Esophagus mucosa (tissue), 1 donor: ENCODE measurements at places on chromosomes 5 and 9. TPM values are rescaled to one million over a fixed set of nuclear protein-coding genes. Genes with fewer than 3 reads are reported as not detected.

FAM200C gene
- total RNA-seq, result 0.76 TPM

DNA sequence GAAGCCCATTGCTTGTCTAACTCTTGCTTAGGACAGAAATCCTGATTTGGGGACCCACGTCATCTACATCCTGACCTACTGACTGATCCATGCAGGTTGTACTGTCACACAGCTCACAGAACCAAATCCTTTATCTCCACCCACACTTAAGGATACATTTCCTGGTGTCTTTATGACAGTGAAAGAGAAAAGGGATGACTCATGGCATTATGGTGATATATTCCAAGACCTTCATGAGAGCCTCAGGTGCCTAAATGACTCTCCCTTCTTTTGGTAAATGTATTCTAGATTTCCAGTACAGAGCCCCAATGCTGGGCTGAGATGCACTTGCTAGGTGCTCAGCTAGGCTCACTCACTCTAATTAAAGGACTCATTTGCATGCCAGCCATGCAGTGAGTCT is 26.0 kb upstream of the DMRT2 start:
- ATAC-seq, result peak; percentile 56

DNA sequence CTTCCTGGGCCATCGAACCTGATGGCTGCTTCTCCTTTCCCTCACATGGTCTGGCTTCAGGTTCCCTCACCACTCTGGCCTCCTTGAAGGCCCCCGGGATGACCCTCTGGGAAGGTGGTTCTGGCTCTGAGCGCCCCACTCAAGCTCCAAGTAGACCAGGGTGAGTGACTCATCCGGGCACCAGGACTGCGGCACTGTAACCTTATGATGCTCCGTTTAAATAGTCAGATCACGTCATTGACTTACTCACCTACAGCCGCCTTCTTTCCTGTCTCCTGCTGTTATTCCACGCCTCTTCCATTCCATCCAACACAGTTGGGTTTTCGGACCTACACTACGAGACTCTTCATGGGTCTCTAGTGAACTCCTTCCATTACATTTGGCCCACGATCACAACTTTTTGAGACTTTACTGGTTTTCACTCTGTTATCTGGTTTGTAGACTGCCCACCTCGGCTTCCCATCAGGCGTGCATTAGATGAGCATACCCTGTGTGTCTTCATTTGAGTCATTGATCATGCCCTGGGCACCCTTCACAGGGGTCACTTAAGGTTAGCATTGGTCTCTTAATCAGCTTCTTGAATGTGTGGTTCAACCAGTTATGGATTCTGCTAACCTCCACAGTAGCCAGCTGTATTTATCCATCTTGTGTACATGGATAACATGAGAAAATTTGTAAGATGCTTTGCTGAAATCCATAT is 138.8 kb upstream of the LMX1B start:
- no peak for ATAC-seq

- ATAC-seq, result peak; percentile 87
These were observed 129.0 kb downstream of the PIK3R1 start for GRCh38 chr5:68344447-68345111.

GRCh38 chr9:111035543-111036428 is 2.5 kb downstream of the LPAR1 start:
- no peak for ATAC-seq

- no peak for ATAC-seq
These were observed 35.8 kb upstream of the GLIS3 start for GRCh38 chr9:4335631-4336030.

DNA sequence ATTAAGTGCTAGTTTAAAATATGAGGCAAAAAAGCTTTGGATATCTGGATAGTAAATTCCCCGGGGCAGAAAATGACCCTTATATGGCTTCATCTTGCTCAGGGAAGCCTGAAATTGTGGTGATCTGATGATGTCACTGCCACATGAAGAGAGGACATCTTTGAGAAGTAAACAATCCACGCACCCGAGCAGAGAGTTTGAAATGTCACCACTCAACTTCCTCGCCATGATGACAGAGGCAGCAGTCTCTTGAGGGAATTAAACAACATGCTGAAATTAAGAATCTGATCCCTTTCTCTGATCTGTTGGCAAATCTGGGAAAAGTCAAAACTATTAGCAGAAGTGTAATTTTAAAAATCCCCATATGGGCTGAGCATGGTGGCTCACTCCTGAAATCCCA is 110.0 kb downstream of the TLE1 start:
- no peak for ATAC-seq

DNA sequence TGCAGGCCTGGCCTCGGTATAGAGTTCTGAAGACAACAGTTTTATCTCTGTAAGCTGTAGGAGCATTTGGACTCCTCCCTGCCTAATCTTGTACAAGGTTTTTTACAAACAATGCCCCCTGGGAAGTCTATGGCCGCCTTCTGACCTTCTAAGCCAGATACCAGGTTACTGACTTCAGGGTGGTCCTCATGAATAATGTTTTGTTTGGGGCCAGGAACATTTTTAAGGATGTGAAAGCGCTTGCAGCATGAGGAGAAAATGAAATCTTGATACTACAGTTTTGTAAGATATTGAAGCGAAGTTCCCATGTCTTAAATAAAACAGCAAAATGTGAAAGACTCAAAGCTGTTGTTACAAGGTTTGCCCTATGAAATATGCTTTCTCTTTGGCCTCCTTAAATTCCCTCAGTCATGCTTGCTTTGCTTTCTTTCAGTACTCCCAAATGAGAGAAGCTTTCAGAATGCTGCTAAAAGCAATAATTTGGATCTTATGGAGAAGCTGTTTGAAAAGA is 5.2 kb downstream of the ANKDD1B start:
- ATAC-seq, result no peak

DNA sequence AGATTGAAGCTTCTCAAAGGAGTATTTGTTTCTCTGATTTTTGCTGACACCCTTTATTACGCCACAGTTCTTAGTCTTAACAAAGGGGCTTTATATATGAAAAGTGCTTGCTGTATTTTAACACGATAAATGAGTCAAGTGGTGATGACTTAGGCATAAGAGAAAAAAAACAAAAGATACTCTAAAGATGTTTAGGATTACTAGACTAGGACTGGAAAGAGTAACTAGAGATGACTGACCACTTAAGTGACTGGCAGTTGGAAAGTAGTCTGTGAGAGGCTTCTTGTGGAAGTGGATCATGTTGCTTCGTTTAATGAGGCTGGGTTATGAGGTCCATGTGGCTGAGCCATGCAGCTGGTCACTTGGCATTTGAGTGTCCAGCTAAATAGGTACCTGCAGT is 69.4 kb upstream of the ACTBL2 start:
- no peak for ATAC-seq

DNA sequence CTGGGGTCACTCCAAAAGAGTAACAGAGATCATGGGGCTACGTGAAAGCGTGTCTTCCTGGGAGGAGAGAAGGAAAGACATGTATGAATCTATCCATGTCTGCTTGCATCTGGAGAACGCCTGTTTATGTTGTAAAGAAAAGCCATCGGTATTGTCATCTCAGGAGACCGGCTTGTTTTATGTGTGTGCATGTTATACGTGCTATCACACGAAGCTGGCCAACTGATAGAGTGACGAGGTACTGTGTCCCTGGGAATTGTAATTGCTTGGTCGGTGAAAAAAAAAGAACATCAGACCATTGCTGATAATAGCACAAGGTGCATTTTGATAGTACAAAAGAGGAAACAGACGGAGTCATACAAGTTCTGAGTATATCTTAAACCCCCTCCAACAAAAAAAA is 370 bp upstream of the CDH6 start:
- no peak for ATAC-seq

DNA sequence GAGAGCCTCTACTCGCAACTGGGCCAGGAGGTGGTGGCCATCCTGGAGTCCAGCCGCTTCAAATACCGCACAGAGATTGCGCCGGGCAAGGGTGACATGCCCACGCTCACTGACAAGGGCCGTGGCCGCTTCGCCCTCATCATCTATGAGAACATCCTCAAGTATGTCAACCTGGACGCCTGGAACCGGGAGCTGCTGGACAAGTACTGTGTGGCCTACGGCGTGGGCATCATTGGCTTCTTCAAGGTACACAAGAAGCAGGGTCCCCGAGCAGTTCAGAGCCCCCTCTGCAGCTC is 13.5 kb downstream of the NDST1 start:
- ATAC-seq, result no peak

DNA sequence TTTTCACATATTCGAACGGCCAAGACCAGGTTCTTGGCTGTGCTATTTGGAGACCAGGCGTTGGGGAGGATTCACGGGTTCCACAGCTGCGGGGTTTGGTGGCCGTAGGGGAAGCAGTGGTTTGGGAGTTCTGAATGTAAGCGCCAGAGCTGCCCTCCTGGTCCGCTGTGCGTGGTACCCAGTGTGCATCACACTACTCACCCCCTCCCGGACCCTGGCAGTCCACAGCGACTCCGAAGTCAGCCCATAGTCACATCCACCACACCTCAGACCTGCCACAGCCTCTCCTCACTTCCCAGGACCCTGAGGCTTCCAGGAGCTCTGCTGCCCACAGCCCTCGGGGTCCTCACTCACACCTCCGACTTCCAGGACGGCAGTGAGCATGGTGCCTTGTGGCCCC is 26.8 kb downstream of the AMBP start:
- no peak for ATAC-seq

GRCh38 chr9:6564868-6565267 is 80.7 kb downstream of the GLDC start:
- no peak for ATAC-seq

DNA sequence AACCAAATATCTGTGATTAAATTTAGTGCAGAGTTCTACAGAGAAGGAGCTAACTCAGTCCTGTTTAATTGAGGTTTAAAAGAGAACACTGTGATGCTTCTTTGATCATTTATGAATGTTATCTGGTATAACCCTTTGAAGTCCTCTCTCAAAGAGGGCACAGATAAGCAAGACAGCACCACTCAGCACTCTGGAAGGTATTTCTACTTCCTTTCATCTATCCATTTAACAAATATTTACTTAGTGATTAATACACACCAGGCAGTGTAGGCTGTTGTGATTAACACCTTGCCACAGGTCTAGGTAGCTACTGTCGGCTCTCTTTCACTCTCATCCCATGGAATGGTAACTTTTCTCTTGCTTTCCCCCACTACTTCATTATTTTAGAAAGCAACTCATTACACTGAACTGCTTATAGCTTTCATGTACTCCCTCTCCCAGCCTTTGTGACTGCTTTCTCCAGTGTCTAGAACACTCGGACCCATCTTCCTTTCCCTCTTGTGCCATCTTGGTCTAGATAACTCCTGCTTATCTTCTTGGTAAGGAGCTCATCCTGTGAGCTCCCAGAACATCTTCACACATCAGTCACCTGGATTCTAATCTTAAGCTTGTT is 54.7 kb downstream of the GLDC start:
- peak; percentile 38 for ATAC-seq

- ATAC-seq, result no peak
These were observed 29.6 kb upstream of the NCS1 start for GRCh38 chr9:130142641-130143040.

DNA sequence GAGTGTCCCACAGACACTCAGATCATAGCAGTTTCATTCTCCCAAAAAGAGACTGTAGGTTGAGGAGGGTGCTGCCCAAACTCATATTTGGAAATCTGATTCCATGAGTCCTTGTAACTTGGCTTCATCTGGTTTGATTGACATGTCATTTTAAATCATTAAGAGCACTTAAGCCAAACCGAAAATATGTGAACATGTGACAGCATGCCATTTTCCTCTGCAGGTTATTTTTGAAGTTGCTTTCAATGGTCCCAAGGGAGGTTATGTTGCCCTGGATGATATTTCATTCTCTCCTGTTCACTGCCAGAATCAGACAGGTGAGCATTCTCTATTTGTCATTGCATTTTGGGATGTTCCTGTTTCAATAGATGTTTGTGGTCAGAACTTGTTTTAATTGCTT is 87.6 kb downstream of the MAMDC2 start:
- no peak for ATAC-seq

DNA sequence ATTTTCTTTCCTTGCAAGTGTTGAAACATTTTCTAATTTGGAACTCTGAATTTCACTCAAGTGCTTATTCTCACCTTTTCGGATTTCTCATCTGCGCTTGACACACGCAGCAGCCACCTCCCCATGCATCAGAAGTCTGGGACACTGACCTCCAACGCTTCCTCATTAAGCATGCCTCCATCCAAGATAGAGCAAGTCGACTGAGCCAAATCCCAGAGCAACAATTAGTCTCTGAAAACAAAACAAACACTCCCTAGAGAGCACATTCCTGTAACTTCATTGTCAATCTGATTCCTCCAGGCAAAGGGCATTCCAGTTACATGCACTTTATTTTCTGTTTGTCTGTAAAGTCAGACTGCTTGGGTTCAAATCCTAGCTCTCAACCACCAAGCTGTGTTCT is 5.7 kb downstream of the CD180 start:
- ATAC-seq, result no peak

DNA sequence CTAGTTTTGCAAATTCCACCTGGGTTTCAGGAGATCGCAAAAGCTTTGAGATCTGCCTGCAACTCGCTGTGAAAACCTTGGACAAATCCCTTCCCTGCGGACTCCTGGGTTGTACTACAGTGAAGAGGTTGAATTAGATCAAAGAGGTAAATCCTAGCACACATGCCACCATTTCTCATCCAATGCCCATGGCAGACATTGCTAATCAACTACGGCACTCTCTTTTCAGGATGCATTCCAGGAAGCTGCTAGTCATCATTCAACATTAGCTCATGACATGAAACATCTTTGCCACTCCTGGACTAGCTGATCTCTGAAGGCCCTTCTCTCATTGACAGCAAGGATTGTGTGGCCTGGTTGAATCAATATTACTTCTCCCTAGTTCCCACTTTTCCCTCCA is 46.1 kb downstream of the PCDH1 start:
- ATAC-seq, result no peak

GRCh38 chr5:13508559-13508958 is 435.9 kb downstream of the DNAH5 start:
- peak; percentile 69 for ATAC-seq

DNA sequence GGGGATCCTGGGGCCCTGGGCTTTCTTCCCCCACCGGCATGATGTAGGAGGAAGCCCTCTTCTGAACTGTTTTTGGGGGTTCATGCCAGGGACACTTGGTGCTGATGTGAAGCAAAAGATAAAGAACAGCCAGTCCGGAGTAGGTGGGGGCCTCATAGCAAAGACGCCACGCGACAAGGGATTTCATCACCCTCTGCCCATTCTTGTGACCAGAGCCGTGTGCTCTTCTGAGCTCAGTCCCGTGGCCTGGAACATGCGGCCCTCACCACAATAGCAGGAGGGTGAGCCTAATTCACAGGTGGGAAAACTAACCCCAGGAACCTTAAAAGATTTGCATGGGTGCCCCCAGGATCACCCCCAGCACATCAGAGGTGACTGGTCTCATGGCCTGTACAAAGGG is 225.9 kb downstream of the HSPA4 start:
- no peak for ATAC-seq

GRCh38 chr9:3880851-3881250 is 355.1 kb upstream of the RFX3 start:
- peak; percentile 79 for ATAC-seq

DNA sequence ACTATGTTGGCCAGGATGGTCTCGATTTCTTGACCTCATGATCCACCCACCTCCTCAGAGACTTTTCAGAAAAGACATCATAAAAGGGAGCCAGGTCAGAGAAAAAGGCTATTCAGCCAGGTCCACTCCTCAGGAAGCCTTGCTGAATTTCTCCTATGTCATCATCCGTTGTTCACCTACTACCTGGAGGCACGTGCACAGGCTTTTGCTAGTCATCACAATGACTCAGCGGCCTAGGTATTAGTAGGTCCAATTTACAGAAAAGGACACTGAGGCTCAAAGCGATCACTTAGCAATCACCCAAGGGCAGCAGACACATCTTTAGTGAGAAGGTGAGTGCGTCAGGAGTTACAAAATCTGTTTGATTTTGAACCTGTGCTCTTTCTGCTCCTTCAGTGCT is 72.3 kb upstream of the RAD23B start:
- ATAC-seq, result peak; percentile 35
